CD4-positive, alpha-beta T cell treated with Interleukin-10 for 1 hour (primary cell): ENCODE measurements at places on chromosomes 2 and 18.
A peak's percentile ranks its signal among the peaks of the same experiment; 100 is the strongest.

DNA sequence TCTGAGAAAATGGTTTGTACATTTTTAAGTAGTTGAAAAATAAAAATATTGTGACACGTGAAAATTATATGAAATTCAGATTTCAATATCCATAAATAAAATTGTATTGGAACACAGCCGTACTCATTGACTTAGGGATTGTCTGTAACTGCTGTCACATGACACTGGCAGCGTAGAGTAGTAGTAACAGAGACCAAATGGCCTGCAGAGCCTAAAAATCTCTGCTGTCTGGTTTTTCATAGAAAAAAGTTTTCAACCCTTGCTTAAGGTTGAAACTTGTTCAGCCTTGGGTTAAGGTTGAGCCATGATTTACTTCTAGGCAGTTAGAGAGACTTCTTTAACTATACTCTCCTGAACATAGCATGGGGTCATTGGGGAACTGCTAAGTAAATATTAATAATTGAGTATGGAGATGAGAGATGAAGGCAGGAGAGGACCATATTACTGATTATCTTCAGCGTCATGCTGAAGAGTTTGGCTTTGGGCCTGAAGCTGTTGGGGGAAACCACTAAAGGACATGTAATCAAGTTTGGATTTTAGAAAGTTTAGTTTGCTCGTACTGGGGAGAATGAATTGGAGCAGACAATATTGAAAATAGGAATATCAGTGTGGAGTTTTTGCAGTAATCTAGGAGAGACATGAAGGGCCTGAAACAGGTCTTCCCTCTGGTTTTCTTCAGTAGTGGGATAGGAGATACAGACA lies 16.2 kb downstream of the EML4 start:
- DNase-seq: no peak

DNA sequence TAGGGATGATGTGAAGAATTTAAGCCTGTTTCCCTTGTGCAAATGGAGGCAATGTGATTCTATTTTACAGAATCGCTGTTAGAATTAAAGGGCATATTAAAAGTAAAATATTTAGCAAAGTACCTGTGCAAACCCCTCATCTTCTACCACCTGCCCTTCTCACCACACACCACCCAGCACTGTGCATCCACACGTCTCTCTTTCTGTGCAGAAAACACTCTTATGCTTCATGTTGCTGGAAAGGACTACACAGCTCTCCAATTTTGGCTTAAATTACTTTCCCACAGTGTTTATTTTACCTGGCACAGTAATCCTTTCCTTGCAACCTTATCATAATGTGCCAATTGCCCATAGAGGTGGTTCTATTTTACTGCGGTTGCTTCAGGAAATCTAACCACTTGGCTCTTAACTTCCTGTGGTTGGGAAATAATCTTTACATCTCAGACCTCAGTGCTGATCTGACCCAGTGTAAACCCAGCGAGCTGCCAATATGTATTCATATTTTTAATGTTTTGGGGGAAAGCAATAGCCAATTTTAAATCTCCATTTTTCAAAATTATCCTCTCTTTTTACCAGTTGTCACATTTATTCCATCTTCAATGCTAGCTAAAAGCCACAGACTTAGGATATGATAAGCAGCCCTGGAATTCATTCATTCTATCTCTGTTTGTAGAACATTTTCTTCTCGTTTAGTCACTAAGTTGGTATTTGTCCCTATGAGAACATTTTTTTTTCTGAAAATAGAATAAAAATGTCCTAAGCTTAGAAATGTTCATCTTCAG lies 250.9 kb downstream of the DSEL start:
- peak; percentile 44 for DNase-seq

DNA sequence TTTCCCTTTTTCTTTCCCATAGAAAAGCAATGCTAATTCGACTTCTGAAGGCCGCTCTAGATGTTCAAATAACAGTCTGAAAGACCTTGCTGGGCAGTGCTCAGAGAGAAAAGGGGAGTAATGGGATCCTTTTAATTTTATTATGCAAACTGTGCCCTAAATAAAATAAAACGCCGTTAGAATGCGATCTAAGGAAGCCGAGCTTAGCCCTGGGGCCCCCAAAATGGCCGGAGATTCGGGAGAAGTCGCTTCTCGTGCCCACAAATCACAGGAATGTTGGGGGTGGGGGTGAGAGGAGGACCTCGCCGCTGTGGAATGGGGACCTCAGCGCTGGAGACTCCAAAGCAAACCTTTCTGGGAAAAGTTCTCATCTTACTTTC lies 8.4 kb upstream of the POU3F3 start:
- no peak for DNase-seq

GRCh38 chr2:217695033-217695520 lies 307.7 kb downstream of the TNS1 start:
- no peak for DNase-seq

DNA sequence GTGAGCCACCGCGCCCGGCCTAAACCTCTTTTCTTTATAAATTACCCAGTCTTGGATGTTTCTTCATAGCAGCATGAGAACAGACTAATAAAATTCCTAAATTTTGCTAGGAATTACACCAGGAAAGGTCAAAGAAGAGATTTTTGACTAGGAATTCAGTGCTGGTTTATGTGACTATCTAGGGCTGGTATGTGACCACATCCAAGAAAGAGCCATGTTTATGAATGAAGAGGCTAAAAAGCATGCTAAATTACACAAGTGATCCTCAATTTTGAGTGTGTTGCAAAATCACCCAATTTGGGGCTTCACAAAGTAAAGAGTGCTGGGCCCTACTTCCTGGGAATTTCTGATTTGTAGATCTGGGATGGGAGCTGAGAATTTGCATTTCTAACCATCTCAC lies 123.6 kb downstream of the CSRNP3 start:
- DNase-seq: no peak

DNA sequence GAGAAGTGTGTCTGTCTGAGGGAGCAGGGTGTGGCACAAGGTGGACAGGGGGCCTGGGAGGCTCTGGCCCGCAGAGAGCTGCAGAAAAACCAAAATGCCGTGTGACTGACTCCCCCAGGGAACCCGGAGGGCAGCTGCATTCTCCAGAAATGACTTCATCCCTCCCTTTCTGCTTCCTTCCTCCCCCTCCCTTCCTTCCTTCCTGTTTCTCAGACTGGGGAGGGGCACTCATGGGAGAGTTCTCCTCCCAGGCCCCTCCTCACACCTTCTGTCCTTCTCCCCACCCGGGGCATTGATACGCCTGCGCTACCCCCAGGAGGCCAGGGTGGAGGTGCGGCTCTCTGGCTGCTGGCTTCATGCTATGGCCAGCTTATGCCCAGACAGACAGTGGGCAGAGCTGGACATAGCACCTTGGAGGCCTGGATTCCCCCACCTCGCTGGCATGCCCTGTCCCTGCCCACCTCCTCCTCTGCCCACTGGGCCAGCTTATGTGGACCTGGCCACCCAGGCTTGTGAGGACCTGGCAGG lies 8.2 kb upstream of the GPR17 start:
- DNase-seq: no peak

- DNase-seq: no peak
These were observed 319.9 kb downstream of the NBAS start for GRCh38 chr2:15241201-15241600.

DNA sequence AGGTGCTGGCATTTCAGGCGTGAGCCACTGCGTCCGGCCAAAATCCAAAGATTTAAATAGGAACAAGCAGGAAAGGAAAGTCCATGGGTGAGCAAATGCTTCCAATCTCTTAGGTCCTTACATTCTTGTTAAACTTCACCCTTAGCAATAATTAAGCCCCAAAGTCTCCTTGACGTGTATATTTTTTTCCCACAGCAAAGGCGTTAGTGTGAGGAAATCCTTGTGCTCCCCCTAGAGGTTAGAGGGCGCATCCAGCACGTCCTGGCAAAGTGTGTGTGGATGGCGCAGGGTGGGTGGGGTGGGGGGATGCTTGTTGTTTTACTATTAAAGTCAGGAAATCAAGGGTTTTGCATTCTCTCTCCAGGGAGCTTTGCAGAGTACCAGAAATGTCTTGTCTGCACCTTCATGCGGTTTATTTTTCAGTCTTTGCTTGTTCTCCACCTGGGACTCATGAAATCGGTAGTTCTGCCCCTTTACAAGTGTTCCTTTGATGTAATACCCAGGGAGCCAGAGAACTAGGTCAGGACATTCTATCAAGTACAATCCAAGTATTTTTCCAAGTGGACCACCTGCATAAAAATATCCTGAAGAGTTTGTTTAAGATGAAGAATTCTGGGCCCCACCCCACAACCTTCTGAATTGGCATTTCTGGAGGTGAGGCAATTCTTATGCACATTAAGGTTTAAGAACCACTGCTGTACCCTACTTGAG lies 22.2 kb upstream of the ITSN2 start:
- DNase-seq: peak; percentile 74

- no peak for DNase-seq
These were observed 88.3 kb downstream of the INSIG2 start for GRCh38 chr2:118176601-118177000.

GRCh38 chr18:23824669-23825068 lies 135.4 kb downstream of the LAMA3 start:
- DNase-seq: no peak

DNA sequence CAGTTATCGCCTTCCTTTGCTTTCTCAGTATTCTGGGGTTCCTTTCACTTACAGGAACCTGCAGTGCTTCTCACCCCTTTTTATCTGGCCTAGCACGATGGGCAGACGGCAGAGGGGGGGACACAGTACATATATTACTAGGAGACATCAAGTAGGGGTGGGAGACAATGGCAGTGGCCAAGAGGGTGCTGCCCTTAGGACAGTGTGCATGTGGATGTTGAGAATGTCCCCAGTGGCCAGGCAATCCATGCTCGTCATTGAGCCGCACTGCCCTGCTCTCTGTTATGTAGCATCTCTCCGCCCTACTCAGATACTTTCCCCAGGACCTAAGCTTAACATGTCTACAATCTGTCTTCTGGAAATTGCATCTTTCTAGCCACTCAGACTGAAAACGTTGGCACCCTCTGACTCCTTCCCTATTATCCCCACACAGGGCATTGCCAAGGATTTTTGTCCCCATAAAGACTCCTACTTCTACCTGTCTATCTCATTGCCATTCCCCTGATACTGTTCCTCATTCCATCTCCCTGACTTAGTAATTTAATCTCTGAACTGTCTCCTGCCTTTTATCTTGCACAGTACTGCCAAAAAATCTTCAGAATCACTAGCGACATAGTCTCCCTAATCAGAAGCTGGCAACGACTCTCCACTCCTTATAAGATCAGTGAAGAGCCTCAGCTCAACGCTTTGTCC lies 6.6 kb downstream of the DSG2 start:
- DNase-seq: no peak

DNA sequence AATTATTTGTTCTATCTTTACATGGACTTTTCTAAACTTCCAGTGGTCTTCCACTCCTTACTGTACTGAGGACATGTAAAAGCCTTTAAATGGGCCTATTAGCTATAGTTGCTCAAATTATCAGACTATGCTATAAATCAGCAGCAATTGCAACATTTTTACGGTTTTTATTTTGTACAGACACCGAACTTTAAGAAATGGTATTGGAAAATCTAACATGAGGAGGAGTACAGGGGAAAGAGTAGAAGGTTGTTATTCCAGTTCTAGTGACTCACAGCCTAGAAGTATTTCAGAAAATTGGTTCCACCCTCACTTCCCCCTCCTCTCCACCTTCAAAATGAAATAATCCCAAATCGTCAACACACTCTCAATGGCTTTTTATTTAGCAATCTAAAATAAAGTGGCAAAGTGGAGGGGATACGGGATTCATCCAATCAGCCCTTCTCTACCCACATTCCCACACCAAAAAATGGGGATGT lies 1.1 kb downstream of the NCKAP1 start:
- no peak for DNase-seq

- DNase-seq: no peak
These were observed 11.4 kb upstream of the CNDP1 start for GRCh38 chr18:74522635-74523548.

DNA sequence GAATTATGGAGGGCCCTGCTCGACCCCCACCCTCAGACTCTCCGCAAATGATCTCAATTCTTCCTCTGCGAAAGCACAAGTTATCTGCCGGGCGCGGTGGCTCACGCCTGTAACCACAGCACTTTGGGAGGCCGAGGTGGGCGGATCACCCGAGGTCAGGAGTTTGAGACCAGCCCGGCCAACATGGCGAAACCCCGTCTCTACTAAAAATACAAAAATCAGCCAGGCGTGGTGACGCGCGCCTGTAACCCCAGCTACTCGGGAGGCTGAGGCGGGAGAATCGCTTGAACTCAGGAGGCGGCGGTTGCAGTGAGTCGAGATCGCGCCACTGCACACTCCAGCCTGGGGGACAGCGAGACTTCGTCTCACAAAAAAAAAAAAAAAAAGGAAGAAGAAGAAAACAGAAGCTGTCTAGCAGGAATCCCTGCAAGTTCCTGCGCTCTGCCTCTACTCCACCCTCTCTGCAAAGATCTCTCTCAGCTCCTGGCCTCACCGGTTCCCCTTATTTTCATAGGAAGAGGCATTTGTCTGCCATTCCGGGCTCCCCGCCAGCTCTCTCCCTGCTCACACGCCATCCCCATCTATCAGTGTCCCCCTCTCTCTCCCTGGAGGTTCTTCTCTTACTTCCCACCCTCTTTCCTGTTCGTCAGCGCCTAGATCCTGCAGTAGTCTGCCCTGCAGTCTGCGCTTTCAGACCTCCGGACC lies 13.5 kb upstream of the COLEC12 start:
- no peak for DNase-seq

DNA sequence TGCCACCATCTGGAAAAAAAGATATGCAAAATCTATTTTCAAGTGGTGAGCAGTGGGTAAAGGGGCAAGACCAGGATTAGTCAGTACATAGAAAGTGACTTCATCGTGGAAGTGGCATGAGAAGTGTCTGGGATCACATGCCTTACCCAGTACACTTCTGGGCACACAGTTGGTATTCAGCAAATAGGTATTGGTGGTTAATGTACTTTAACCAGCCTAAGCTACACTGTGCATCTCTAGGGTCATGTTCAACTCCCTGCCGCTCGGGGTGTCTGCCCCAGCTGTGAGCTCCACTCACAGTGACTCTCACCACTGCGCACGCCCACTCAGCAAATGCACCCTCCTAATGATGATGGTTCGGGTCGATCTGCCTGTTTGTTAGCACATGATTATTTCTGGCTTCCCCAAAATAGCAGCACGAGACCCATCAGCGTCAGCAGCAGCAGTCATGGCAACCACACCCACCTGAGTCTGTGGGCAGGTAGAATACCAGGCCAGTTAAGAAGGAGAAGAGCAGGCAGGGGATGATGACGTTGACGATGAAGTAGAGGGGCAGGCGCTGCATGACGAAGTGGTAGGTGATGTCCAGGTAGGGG lies 11.1 kb downstream of the CHRNA1 start:
- DNase-seq: peak; percentile 56

- no peak for DNase-seq
These were observed 12.8 kb downstream of the ARHGAP25 start for GRCh38 chr2:68747413-68747812.

DNA sequence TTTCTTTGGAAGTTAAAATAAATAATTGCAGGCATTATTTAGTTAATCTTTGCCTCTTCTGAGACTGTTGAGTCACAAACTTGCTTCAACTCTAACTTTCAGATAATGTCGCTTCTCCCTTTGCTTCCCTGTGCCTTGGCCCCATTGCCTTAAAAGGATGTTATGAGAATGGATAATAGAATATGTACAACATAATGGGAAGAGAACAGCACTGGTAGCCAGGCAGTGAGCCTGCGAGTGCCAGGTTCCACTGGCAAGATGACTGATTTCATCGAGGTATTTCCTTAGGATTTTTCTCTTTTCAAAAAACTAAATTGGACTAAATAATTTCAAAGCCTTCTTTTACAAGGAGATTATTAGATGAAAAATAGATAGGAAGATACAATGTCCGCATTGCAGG lies 420.9 kb downstream of the TGIF1 start:
- no peak for DNase-seq
